ENCODE measurements at places on chromosomes 7 and 10. TPM values are rescaled to one million over a fixed set of nuclear protein-coding genes. Genes with fewer than 3 reads are reported as not detected.

DNA sequence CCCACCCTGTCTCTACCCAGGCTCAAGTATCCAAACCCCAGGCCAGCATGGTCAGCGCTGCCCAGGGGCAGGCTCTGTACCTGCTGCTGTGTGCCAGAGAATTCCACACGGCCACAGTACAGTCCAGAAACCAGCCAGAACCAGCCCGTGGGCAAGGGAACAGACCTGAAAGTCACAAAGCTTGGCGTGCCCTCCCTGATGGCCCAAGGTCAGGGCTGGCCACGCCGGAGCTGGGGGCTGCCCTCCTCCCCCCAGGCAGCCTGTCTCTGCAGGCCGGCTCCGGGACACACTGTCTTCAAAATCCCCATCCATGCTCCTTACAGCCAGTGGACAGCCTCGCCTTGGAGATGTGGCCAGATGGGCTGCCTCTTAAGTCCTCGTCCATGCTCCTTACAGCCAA is 78.4 kb downstream of the CTBP2 start:
- no peak overlapping the region for H3K4me3 ChIP-seq
- no peak overlapping the region for H3K27ac ChIP-seq
- no peaks in the 10 kb centered on the region for H3K4me1 ChIP-seq
- DNase-seq = no peak

Gene SPDYE5
- total RNA-seq = not detected

DNA sequence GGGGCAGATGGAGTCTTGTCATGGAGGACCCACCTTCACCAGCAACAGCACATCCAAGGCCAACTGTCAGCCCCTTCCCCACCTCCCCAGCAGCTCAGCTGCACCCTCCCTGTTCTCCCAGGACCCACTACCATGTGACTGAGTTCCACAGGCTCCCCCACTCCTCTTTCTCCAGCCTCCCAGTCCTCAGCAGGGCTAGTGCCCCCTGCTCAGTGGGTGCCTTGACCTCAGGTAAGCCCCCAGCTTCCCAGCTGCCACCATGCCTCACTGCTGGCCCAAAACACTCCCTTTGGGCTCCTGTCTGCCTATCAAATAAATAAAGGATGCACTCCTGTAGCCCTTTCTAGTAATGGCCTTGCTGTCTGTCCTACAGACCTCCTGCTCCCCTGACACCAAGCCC is 174.4 kb downstream of the SLIT1 start:
- peaks cover 2% of the 10 kb centered on the region for H3K27me3 ChIP-seq
- no peak overlapping the region for H3K27ac ChIP-seq
- no peak for DNase-seq
- no peak overlapping the region for H3K4me3 ChIP-seq
- peaks cover 6% of the 10 kb centered on the region for H3K36me3 ChIP-seq

Gene AGAP5
- total RNA-seq = 12.3 TPM

DNA sequence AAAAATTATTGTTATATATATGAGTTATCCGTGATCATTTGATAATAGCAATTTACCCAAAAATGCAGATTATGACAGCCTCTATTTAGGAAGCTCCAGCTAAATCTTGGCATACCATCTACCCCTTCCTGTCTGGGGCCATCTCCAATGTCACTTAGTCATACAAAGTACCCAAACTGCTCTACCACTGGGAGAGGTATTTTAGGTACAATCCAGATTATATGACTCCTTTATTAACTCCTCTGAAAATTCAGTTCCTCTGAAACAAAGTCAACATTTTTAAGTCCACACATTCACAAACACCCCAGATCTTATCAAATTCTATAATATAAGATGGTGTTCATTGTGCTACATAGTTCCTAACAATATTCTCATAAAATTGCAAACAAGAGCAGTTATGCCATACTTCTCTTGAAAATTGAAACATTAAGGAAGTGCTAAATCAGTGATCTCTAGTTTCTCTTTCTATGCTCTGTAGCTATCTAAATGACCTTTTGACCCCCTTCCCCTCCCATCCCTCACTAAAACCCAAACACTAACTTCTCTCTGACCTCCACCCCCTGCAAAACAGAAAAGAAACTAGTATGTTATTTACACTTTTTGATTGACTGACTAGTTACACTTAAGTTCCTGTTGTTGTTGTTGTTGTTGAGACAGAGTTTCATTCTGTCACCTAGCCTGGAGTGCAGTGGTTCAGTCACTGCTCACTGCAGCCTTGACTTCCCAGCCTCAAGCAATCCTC is 16.4 kb downstream of the HOXA1 start:
- no peak overlapping the region for H3K27ac ChIP-seq
- no peak overlapping the region for H3K4me3 ChIP-seq
- peaks cover 4% of the 10 kb centered on the region for H3K4me1 ChIP-seq
- H3K27me3 ChIP-seq = peaks cover 14% of the 10 kb centered on the region
- H3K36me3 ChIP-seq = no peaks in the 10 kb centered on the region
- DNase-seq = no peak

- no peaks in the 10 kb centered on the region for H3K36me3 ChIP-seq
- H3K4me3 ChIP-seq = no peak overlapping the region
- H3K27me3 ChIP-seq = peaks cover 2% of the 10 kb centered on the region
- no peak overlapping the region for H3K27ac ChIP-seq
- DNase-seq = no peak
Measured at GRCh38 chr7:40197527-40197926, 62.7 kb downstream of the SUGCT start.

Gene CLDN15
- 21.6 TPM for total RNA-seq

Gene CALML3
- not detected for total RNA-seq

DNA sequence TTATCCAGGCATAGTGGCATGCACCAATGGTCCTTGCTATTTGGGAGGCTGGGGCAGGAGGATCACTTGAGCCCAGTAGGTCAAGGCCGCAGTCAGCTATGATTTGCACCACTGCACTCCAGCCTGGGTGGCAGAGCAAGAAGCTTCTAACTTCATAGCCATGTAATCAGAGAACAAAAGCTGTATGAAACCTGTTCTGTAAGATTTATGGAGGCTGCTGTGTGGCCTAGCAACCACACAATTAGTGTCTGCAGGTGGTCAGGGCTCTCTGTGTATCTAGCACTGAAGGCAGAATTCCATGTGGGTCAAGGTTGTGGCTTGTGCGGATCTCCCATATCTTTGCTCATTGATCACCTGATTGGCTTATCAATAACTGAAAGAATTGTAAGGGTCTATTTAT is 221.5 kb upstream of the FOXK1 start:
- no peaks in the 10 kb centered on the region for H3K27me3 ChIP-seq
- no peak overlapping the region for H3K27ac ChIP-seq
- H3K36me3 ChIP-seq = no peaks in the 10 kb centered on the region
- no peak overlapping the region for H3K4me3 ChIP-seq
- no peak for DNase-seq

- H3K4me1 ChIP-seq = peaks cover 2% of the 10 kb centered on the region
- no peaks in the 10 kb centered on the region for H3K27me3 ChIP-seq
- DNase-seq = no peak
- H3K36me3 ChIP-seq = no peaks in the 10 kb centered on the region
- no peak overlapping the region for H3K4me3 ChIP-seq
Measured at GRCh38 chr7:75010036-75010435, 45.5 kb downstream of the CASTOR2 start.

DNA sequence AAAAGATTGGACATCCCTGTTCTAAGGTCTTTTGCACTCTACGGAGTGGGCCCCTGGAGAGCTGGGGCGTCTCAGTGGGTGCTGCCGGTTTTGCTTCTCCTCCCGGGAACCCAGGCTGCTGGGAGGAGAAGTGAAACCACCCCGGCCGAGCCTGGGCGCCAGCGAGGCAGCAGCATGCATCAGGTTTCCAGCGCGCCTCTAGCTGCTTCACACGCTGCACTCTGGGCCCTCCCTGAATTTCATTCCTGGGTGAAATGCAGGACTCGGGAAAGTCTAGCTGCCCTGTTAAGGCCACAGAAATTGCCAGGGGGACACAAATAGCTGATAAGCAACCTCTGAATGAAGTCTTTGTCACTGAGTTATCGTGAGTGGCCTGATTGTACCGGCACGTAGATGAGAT is 127.4 kb downstream of the TRRAP start:
- no peak overlapping the region for H3K27ac ChIP-seq
- no peaks in the 10 kb centered on the region for H3K27me3 ChIP-seq
- H3K36me3 ChIP-seq = peaks cover 23% of the 10 kb centered on the region

DNA sequence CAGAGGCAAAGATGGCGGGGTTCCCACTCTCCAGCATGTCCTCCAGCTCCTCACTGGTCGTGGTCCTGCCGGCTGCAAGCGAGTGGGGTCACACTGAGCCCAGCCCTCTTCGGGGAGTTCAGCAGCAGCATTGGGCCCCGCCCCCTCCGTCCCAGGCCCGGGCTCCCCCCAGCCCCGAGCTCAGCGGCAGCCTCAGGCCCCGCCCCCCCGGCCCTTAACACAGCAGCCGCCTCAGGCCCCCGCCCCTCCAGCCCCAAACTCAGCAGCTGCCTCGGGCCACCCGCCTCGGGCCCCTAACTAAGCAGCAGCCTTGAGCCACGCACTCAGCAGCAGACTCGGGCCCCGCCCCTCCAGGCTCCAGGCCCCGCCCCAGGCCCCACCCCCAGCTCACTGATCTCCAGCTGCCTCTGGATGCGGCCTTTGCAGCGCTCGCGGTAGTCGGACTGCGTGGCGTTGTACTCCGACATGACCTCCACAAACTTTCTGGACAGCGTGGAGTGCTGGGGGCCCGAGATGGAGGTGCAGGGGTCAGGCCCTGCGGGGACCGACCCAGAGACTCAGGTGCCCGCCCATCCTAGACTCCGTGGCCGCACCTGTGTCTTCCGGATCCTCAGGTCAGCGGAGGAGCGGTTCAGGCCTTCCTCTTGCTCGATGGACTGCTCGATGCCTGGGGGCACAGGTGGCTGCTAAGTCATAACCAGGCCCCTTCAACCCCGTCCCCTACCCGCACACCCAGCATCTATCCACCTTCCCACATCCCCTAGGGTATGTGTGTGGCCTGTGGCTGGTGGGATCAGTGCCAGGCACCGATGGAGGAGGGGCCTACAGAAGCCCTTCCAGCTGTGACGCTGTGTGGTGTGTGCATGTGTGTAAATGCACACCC is 15.5 kb downstream of the STX1A start:
- no peak overlapping the region for H3K4me3 ChIP-seq
- H3K27me3 ChIP-seq = no peaks in the 10 kb centered on the region
- no peak overlapping the region for H3K27ac ChIP-seq
- peaks cover 8% of the 10 kb centered on the region for H3K36me3 ChIP-seq

- H3K27ac ChIP-seq = no peak overlapping the region
- no peaks in the 10 kb centered on the region for H3K4me1 ChIP-seq
- DNase-seq = no peak
- peaks cover 30% of the 10 kb centered on the region for H3K36me3 ChIP-seq
- no peaks in the 10 kb centered on the region for H3K27me3 ChIP-seq
Measured at GRCh38 chr7:27767374-27767773, 27.4 kb downstream of the TAX1BP1 start.

Gene ANKRD61
- 0.38 TPM for total RNA-seq

Gene FLNC
- not detected for total RNA-seq

GRCh38 chr7:44471436-44471835 is 19.0 kb downstream of the NUDCD3 start:
- H3K27ac ChIP-seq = no peak overlapping the region
- H3K4me3 ChIP-seq = no peak overlapping the region
- H3K27me3 ChIP-seq = no peaks in the 10 kb centered on the region
- H3K36me3 ChIP-seq = peaks cover 43% of the 10 kb centered on the region
- peaks cover 29% of the 10 kb centered on the region for H3K4me1 ChIP-seq

Gene MMD2
- total RNA-seq = not detected

DNA sequence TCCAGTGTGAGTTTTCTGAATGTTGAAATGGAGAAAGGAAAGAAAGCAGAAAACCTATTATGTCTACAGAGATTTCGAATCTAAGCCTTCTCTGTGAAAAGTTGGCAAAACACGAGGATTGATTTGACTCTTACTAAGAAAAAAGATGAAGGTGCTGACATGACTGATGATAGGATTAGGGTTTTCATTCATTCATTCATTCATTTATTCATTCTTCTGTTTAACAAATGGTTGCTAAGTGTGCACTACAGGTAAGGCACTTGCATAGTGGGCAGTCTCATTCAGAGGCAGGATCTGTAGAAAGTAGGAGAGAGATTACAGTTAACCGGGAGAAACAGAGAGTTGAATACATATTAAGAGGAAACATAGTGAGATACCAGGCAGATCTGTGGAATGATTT is 137.1 kb downstream of the ZNF365 start:
- H3K4me1 ChIP-seq = no peaks in the 10 kb centered on the region
- DNase-seq = no peak
- no peak overlapping the region for H3K4me3 ChIP-seq
- H3K27ac ChIP-seq = no peak overlapping the region
- no peaks in the 10 kb centered on the region for H3K36me3 ChIP-seq
- peaks cover 9% of the 10 kb centered on the region for H3K27me3 ChIP-seq

- H3K4me1 ChIP-seq = no peaks in the 10 kb centered on the region
- H3K36me3 ChIP-seq = no peaks in the 10 kb centered on the region
- H3K4me3 ChIP-seq = no peak overlapping the region
- no peak overlapping the region for H3K27ac ChIP-seq
Measured at GRCh38 chr10:53276797-53277196, 504.2 kb upstream of the MBL2 start.

- H3K27me3 ChIP-seq = no peaks in the 10 kb centered on the region
- no peaks in the 10 kb centered on the region for H3K4me1 ChIP-seq
- no peak for DNase-seq
Measured at GRCh38 chr7:39027491-39027890, 49.8 kb downstream of the POU6F2 start.

DNA sequence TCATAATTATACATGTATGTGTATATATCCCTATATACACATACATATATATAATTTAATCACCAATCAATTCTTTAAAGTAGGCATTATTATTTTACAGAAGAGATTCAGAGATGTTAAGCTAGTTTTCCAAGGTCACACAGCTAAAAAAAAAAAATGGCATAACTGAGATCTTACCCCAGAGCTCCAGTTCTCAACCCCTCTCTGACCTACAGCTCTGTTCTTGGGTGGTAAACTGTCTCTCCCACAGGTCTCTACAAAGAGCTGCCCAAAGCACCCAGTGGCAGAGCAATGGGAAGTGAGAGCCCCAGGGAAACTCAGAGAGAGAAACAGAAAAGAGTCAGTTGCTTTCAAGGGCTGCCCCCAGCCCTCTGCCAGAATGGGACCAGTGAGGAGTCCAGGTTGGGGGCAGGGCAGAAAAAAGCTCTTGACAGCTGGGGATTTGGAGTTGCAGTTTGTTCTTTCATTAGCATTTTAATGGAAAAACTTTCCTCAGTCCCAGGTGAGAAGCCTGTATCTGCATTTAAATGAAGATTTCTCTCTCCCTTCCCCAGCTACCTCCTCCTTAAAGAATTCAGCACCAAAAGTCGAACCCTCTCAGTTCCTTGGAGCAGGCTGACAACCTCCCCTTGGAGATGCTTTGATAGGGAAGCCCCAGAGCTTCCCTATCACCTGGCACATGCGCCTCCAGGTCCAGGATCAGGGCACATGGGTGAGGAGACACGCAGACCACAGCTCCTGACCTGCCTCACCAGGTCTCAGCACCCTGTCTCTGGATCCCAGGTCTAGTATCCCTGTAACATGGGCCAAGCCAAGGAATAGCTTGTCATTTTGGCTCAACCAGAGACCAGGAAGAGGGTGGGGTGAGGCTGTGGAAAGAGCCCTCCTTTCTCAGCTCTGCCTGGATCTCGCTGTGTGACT is 388.1 kb downstream of the PLXNA4 start:
- no peak for DNase-seq
- no peak overlapping the region for H3K4me3 ChIP-seq
- no peak overlapping the region for H3K27ac ChIP-seq
- peaks cover 5% of the 10 kb centered on the region for H3K36me3 ChIP-seq
- no peaks in the 10 kb centered on the region for H3K27me3 ChIP-seq

Data from activated CD8-positive, alpha-beta memory T cell treated with anti-CD3 and anti-CD28 coated beads, Interleukin-2, amount 10 ng/mL, durations not matched to agents 7 days and 5 days (primary cell).